ENCODE measurements at places on chromosomes 11 and 22.

GRCh38 chr11:35614939-35615569 is 3.2 kb upstream of the FJX1 start:
- no peak for DNase-seq

DNA sequence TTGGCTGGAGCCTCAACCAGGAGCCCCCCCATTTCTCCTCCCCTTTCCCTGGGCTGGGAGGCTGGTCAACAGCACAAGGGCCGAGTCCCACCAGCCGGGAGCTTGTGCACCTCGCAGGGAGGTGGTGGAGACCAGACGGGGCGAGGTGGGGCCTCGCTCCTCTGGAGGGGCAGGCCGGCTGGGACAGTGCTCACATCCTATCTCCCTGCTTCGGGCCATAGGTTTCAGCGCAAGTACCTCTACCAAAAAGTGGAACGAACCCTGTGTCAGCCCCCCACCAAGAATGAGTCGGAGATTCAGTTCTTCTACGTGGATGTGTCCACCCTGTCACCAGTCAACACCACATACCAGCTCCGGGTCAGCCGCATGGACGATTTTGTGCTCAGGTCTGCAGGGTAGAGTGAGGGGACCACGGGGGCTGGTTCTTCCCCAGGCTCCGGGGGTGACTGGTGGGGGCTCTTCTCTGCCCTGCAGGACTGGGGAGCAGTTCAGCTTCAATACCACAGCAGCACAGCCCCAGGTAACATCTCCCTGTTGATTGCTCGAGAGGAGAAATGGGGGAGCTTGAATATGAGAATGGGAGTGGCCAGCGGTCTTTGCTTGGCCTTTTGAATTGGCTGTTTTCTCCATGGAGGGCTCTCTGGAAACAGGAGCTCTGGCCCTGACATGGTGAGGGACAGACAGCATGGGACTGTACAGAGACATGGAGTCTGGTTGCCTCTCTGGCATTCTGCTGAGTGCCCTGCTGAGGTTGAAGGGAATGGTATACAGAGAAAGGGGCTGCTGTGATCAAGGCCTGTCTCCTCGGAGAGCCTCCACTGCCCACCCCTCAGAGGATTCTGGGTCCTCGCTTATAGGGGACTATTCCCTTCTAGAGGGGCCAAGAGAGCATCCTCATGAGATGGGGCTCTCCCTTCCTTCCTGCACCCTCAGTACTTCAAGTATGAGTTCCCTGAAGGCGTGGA is 3.3 kb downstream of the SIDT2 start:
- DNase-seq, result no peak

DNA sequence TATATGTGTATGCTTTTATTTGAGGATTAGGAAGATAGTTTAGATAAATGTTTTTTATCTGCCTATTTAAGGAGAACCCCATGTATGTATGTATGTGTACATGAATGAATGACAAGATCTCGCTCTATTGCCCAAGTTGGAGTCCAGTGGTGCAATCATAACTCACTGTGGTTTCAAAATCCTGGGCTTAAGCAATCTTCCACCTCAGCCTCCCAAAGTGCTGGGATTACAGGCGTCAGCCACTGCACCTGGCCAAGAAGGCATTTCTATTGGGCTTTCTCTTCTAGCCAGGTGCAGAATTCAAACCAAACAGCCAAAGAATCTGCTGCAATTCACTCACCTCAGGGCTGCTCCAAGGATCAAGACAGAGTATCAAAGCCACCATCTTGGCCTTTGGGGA is 25.5 kb upstream of the DGKZ start:
- DNase-seq, result no peak

GRCh38 chr11:100681064-100681502 is 6.0 kb upstream of the ARHGAP42 start:
- DNase-seq, result no peak

- DNase-seq, result no peak
These were observed 29.2 kb downstream of the PDGFD start for GRCh38 chr11:104134745-104135144.

GRCh38 chr22:32827049-32827602 is 25.6 kb downstream of the TIMP3 start:
- DNase-seq, result no peak

- no peak for DNase-seq
These were observed 241.4 kb downstream of the TTC28 start for GRCh38 chr22:28438183-28438768.

GRCh38 chr11:75402002-75402773 is 2.9 kb downstream of the RPS3 start:
- DNase-seq, result no peak

DNA sequence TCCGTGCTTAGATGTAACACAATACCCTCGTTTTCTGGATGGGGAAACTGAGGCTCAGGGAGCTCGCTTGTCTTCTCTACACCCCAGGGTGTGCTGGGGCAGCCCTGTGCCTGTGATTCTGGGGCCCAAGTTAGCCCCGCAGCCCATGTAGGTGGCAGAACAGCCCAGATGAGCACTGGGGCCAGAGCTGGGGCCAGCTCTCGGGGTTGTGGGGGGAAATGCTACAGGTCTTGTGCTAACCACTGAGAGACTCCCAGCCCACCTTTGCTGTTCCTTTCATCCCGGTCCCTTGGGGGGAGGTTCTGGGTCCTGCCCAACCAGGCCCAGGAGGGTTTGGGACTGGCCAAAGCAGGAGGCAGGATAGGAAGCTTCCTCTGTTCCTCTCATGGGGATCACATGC is 13.5 kb downstream of the MYEOV start:
- DNase-seq, result no peak

DNA sequence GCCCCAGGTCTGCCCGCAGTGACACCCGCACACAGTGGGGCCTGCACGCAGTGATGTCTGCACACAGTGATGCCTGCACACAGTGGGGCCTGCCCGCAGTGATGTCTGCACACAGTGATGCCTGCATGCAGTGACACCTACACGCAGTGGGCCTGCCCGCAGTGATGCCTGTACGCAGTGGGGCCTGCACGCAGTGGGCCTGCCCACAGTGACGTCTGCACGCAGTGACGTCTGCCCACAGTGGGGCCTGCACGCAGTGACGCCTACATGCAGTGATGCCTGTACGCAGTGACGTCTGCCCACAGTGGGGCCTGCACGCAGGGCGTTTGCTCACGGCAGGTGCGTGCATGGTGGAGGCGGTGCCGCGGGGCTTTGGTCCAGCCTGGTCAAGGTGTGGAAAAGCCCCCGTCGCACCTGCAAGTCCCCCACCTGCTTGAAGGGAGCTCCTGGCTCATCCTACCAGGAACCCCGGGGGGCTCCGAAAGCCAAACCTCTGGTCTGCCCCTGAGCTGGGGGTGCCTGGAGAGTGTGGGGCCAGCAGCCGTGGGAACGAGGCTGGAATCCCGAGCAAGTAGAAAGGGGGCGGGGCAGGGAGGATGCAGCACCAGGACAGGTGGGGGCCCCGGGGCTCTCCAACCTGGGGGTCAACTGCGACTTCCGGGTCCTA is 8.9 kb upstream of the SYT8 start:
- no peak for DNase-seq

GRCh38 chr11:89249196-89249595 is 71.5 kb downstream of the TYR start:
- no peak for DNase-seq

GRCh38 chr11:116773203-116774097 is 663 bp upstream of the BUD13 start:
- DNase-seq, result peak; percentile 60

- peak; percentile 95 for DNase-seq
These were observed 96.5 kb upstream of the FGF3 start for GRCh38 chr11:69915501-69916250.

GRCh38 chr22:40050258-40050657 is 55.5 kb downstream of the FAM83F start:
- no peak for DNase-seq

GRCh38 chr11:133898031-133898769 is 52.9 kb upstream of the SPATA19 start:
- no peak for DNase-seq

DNA sequence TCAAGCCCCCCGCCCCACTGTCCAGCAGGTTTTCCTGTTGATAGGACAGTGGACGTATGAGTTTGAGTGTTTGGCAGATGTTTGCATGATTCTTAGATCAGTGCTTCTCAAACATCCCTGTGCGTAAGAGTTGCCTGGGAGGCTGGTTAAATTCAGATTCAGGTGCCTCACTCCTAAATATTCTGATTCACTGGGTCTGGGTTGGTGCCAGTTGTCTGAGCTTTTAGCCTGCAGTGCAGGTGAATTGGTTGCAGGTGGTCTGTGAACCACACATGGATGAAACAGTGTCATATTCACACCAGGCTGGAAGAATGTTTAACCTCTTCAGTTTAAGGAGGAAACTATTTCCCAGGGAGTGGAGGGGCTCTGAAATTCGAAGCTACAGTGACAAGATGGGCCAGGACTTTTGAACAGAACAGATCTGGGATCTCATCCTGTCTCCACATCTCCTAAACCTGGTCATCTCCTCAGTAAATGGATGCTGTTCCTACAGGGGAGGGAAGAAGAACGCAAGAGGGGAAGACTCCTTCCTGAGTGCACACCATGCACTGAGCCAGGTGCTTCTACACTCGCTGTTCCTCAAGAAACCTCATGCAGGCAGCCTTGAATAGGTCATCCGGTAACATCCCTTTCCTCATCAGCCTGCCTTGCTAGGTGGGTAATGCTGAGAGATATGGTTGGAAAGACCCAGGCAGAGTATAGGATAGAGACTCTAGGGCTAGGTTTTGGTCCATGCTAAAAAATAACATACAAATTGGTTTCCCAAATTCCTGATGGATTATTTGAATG is 47.8 kb downstream of the TEAD1 start:
- no peak for DNase-seq

DNA sequence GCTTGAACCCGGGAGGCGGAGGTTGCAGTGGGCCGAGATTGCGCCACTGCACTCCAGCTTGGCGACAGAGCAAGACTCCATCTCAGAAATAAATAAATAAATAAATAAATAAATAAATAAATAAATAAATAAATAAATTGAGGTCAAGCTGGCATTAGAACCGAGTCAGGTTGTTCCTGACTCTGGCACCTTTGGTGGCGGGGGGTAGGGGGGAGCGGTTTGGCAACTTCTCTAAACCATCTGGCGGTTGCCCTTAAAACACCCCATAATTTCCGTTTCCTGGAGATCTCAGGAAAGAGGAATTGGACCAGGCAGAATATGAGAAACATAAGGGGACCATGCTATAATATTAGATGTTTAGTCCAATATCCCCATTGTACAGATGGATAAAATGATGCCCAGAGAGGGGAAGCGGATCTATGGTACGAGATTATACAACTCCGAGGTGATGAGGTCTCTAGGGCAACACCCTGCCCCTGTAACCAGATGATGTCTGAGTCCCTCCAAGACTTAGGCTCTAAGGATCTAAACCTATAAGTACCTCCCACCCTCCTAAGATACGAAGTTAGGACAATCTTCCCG is 785 bp downstream of the CLPB start:
- no peak for DNase-seq

GRCh38 chr11:118358071-118358470 is 1.3 kb upstream of the UBE4A start:
- DNase-seq, result no peak

DNA sequence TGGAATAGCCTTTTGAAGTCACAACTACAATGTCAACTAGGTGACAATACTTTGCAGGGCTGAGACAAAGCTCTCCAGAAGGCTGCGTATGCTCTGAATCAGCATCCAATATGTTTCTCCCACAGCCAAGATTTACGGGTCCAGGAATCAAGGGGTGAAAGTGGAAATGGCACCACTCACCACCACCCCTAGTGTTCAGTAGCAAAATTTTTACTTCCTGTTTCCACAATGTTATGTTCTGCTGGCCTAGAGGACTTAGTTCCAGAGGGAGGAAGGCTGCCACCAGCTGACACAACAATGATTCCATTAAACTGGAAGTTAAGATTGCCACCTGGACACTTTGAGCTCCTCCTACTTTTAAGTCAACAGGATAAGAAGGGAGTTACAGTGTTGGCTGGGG is 68.5 kb upstream of the MPEG1 start:
- no peak for DNase-seq

DNA sequence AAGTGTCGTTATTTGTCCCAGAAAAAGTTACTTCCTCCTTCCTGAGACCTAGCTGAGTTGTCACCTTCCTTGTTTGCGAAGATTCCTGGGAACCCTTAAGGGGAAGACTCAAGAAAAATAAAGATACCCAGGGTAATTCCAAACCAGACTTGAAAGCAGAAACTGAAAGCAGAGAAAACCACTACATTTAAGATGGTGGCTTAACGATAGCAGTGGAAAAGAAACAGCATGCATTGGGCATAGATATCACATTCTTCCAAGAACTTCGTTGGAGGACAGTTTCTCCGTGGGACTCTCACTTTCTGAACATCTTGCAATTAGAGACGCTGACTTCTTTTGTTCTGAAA is 89.1 kb downstream of the FAM76B start:
- no peak for DNase-seq

DNA sequence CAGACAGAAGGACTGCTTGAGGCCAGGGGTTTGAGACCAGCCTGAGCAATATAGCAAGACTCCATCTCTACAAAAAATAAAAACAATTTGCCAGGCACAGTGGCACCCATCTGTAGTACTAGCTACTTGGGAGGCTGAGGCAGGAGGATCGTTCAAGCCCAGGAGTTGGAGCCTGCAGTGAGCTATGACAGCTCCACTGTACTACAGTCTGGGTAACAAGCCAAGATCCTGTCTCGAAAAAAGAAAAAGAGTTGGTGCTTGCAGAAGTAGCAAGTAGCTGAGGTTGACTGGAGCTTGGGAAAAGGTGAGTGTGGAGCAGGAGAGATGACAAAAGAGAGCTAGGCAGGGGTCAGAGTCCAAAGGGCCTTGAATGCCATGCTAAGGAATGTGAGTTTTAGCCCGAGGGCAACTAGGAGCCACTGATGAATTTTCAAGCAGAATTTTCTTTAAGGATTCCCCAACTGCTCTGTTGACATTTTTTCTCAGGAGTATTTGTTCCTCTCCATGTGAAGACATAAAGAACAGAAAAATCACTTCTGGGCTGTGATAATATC is 3.1 kb downstream of the AP1B1 start:
- DNase-seq, result no peak

GRCh38 chr22:20245577-20246367 is 22.3 kb downstream of the RTN4R start:
- DNase-seq, result no peak

DNA sequence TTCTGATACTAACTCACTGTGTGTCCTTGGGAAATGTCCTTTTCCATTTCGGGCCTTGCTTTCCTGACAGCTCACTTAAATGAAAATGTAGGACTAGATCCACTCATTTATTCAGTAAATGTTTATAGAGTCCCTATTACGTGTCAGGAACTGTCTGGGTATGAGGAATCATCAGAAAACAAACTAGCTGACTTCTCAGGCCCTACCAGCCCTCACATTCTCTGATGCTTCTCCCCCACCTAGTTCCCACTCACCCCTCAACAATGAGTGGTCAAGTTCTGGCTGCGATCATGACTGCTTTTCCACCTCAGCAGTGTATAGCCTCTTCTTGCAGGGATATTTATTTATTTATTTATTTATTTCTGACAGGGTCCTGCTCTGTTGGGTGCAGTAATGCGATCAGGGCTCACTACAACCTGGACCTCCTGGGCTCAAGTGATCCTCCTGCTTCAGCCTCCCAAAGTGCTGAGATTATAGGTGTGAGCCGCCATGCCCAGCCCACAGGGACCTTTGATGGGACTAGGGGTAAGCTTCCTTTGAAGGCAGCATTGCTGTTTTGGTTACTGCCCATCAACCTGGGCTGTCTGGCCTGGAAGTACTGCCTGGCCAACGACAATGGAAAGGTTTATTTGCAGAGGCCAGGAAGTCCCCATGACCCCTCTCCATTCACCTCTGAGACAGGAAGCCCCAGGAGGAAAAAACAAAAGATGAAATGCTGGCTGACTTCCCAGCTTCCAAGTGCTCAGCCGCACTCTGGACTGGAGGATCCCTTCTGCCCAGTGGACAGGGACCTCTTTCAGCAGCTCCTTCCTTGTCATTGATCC is 33.1 kb upstream of the POLD3 start:
- DNase-seq, result no peak

- no peak for DNase-seq
These were observed 8.0 kb upstream of the CTSD start for GRCh38 chr11:1771700-1772099.

Measured in neural crest cell (in vitro differentiated cells).